ENCODE measurements at places on chromosomes 12 and 14. TPM values are rescaled to one million over a fixed set of nuclear protein-coding genes. Genes with fewer than 3 reads are reported as not detected.

C12orf54 gene
- not detected for total RNA-seq

NFATC4 gene
- total RNA-seq, result 31.7 TPM

MAP3K9 gene
- 1.9 TPM for total RNA-seq

SAMD15 gene
- 0.39 TPM for total RNA-seq

KCNC2 gene
- not detected for total RNA-seq
